ENCODE measurements at places on chromosomes 12 and 14.
A peak's percentile ranks its signal among the peaks of the same experiment; 100 is the strongest.

GRCh38 chr12:31524791-31525495 is 66.0 kb downstream of the DENND5B start:
- H3K27me3 ChIP-seq, result no peaks in the 10 kb centered on the region
- H3K27ac ChIP-seq, result no peak overlapping the region
- H3K36me3 ChIP-seq, result no peaks in the 10 kb centered on the region
- no peak for DNase-seq
- H3K4me1 ChIP-seq, result no peaks in the 10 kb centered on the region

DNA sequence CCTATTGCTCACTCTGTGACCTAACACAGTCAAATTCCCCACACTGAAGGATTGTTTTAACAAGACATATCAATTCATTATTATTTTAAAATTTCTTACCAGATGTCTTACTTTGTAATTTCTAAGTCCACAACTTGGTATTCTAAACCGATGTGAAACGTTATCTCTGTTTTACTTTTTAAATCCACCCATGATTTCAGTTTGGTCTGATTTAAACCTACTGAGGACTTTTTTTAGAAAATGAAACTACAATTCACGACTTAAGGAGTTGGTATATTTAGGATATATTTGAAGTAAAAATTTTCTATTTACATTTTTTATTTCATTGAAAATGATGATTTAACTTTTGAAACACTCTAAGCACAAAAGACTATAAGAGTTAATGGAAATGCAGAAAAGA is 35.1 kb upstream of the GRIP1 start:
- peaks cover 6% of the 10 kb centered on the region for H3K4me1 ChIP-seq
- no peak overlapping the region for H3K27ac ChIP-seq
- H3K36me3 ChIP-seq, result no peaks in the 10 kb centered on the region
- no peak overlapping the region for H3K4me3 ChIP-seq
- no peaks in the 10 kb centered on the region for H3K27me3 ChIP-seq

DNA sequence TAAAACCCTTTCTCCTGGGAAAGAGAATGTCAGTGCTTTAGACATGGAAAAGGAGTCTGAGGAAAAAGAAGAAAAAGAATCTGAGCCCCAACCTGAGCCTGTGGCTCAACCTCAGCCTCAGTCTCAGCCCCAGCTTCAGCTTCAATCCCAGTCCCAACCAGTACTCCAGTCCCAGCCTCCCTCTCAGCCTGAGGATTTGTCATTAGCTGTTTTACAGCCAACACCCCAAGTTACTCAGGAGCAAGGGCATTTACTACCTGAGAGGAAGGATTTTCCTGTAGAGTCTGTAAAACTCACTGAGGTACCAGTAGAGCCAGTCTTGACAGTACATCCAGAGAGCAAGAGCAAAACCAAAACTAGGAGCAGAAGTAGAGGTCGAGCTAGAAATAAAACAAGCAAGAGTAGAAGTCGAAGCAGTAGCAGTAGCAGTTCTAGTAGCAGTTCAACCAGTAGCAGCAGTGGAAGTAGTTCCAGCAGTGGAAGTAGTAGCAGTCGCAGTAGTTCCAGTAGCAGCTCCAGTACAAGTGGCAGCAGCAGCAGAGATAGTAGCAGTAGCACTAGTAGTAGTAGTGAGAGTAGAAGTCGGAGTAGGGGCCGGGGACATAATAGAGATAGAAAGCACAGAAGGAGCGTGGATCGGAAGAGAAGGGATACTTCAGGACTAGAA is 6.1 kb downstream of the PNN start:
- peaks cover 9% of the 10 kb centered on the region for H3K4me1 ChIP-seq
- no peak for DNase-seq
- no peaks in the 10 kb centered on the region for H3K27me3 ChIP-seq

- no peak for DNase-seq
- H3K4me1 ChIP-seq, result peaks cover 42% of the 10 kb centered on the region
- H3K36me3 ChIP-seq, result peaks cover 4% of the 10 kb centered on the region
- H3K27ac ChIP-seq, result peak overlapping the region; percentile 92
Observed at GRCh38 chr12:13204428-13204827, 7.9 kb downstream of the EMP1 start.

DNA sequence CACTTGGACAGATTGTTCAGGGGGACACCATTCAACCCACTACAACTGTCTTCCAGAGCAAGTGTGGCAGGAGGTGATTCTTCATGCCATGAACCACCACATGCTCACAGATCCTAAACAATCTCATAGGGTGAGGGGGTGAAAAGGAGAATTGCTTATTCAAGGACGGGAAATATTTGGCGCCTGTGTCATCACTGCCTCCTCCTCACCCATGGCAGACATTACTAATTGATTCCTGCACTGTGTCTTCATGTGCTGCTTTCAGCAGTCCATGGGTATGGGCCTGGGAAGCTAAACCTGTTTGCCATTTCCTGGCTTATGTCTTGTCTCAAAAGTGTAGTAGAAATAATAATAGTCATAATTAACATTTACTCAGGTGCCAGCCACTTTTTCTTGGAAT is 31.3 kb downstream of the MMAB start:
- no peak for DNase-seq
- H3K27me3 ChIP-seq, result no peaks in the 10 kb centered on the region
- H3K4me1 ChIP-seq, result peaks cover 10% of the 10 kb centered on the region
- H3K27ac ChIP-seq, result no peak overlapping the region
- no peaks in the 10 kb centered on the region for H3K36me3 ChIP-seq
- H3K4me3 ChIP-seq, result no peak overlapping the region

Measured in esophagus squamous epithelium (tissue), 5 donors.